ENCODE measurements at places on chromosomes 12 and 14. TPM values are rescaled to one million over a fixed set of nuclear protein-coding genes. Genes with fewer than 3 reads are reported as not detected.

CEBPE gene
- total RNA-seq = not detected

C12orf60 gene
- 3.6 TPM for total RNA-seq

CCDC38 gene
- not detected for total RNA-seq

DACT1 gene
- total RNA-seq = 83.9 TPM

SERPINA1 gene
- 1.9 TPM for total RNA-seq

TMEM121 gene
- 1.3 TPM for total RNA-seq

ENDOU gene
- not detected for total RNA-seq

SPTB gene
- total RNA-seq = 6.8 TPM

BATF gene
- total RNA-seq = 5.1 TPM

RNASE12 gene
- not detected for total RNA-seq

LGALS3 gene
- total RNA-seq = 81.3 TPM

KIF26A gene
- total RNA-seq = 8.5 TPM

TAS2R46 gene
- 11.7 TPM for total RNA-seq

CLEC1B gene
- not detected for total RNA-seq

DNA sequence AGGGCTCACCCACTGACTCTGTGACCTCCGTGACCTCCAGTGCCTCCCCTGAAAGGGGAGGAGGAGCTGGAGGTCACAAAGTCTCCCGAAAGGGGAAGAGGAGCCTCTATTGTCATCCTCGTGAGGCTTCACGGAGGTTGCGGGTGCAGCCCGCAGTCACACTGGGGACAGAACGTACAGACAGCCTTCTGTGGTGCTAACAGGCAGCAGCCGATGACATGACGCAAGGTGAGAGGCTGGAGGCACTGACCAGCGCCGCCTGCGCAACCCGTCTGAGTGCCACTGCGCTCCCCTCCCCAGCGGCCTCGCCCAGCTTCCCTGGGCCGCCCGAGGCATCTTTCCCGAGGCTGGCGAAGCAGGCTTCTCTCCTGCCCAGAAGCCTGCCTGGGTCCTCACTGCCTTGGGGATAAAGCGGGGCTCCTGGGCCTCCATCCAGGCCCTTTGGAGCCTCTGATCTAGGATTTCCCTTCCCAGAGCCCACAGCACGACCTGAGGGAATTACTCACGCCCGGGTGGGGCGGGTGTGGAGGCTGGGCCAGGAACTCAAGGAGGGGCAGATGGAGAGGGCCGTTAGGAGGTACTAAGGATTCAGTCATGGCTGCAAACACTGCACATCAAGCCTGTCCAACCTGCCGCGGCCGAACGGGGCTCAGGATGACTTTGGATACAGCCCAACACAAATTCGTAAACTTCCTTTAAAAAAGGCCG, 12.3 kb upstream of the LBHD2 start:
- DNase-seq = no peak

DNA sequence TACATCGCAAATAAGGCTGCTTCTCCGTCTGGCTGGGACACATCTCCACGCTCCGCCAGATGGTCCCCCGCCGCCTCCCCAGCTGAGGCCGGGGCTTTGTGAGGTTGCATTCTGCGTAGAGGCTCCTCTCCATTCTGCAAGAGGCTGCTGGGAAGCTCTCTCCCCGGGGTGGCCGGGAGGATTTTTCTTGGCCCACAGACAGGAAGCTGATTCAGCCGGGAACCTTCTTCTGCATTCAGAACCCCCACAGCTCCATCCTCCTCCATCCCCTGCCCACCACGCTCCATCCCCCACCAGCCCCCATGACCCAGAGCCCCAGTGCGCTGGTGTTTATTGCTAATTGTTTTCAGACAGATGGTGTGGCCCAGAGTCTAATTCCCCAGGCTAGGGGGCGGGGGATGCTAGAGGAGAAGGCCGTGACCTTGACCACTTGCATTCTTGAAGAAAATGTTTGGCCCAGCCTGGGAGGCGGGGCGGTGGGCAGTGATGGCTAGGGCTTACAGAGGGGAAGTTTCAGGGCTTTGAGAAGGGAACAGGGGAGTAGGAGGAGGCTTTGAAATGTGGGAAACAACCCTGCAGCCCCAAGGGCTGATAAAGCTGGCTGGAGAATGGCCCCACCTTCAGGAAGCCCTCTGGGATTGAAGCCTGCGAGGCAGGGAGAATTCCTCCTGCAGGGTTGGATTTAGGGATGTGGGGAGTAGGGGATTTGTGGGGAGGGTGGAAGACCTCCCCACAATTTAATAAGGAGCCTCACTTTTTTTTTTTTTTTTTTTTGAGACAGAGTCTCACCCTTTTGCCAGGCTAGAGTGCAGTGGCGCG, 88.5 kb upstream of the NCOR2 start:
- DNase-seq = peak; percentile 83

GRCh38 chr14:77556946-77557345, 58.3 kb upstream of the ISM2 start:
- DNase-seq = no peak

- peak; percentile 88 for DNase-seq
Measured at GRCh38 chr12:124914392-124915238, at the start of gene UBC. UBC (minus strand) TSS chr12:124914650; CDS start chr12:124913771, 879 bp downstream.

DNA sequence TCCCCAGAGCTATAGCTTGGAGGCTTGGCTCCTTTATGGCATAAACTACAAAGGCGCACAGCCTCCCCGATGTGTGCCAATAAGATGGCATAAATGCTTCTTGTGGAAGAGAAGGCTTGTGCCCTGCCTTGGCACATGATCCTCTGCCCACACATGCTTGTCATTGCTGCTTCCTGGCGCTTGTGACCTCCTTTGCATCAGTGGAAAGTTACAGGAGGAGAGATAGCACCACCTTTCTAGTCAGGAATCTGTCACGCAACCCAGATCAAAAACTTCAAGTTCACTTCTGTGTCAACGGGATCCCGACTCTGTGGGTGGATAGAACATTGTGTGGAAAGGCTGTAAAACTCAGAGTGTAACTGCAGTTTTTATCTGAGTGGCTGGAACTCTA, 183.8 kb upstream of the HIF1A start:
- DNase-seq = no peak

DNA sequence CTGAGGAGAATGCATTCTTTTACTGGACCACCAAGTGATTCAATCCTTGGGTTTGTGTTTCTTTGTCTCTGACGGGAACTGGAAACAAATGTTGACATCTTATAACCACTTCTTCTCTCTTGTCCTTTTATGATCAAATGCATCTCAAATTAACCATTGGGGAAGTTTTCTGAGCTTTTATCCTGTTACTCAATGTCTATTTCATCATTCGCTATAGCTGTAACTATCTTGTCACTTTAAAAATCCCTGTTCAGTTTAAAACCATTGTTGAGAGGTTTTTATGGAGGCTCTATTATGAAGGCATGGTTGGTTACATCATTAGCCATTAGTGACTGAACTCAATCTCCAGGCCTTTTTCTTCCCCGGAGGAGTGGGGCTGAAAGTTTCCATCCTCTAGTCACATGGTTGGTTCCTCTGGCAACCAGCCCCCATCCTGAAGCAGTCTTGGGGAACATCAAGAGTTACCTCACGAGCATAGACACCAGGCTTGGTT, 2.7 kb upstream of the CLEC6A start:
- DNase-seq = no peak

- DNase-seq = no peak
Measured at GRCh38 chr12:51128919-51129318, 44.0 kb downstream of the TFCP2 start.

DNA sequence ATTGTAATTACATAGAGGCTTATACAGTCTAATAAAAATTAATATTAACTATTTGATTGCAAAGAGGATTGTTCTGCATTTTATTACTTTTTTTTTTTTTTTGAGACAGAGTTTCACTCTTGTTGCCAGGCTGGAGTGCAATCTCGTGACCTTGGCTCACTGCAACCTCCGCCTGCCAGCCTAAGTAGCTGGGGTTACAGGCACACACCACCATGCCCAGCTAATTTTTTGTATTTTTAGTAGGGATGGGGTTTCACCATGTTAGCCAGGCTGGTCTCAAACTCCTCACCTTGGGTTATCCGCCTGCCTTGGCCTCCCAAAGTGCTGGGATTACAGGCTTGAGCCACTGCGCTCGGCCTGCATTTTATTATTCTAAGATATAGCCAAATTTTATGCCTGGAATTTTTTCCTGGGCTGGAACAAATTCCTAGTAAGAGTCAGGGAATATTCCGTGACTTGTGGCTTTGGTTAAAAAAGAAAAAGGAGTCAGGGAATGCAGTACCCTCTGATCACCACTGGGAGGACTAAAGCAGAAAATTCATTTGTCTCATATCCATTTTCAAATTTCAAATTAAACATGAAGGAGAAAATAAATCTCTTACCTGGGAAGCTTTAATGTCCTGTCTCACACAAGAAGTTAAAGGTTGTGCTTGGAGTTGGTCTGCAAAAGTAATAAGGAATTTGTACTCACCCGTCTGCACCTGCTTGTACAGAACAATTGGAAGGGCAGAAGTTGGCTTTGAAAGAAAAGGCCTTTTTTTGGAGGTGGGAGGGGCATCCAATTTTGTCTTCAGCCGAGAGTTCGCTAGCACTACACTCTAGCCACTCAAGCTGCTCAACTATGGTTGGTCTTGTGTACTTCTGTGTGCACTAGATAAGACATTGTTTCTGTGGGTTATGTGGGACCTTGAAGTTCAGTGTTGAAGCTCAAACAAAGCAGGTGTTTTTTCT, 8.7 kb downstream of the MARK3 start:
- DNase-seq = no peak

GRCh38 chr14:68815298-68816182, 22.7 kb upstream of the ZFP36L1 start:
- DNase-seq = no peak

- no peak for DNase-seq
Measured at GRCh38 chr14:55131370-55132137, 2.5 kb downstream of the LGALS3 start.

- no peak for DNase-seq
Measured at GRCh38 chr12:132423251-132423819, 66.6 kb upstream of the FBRSL1 start.

DNA sequence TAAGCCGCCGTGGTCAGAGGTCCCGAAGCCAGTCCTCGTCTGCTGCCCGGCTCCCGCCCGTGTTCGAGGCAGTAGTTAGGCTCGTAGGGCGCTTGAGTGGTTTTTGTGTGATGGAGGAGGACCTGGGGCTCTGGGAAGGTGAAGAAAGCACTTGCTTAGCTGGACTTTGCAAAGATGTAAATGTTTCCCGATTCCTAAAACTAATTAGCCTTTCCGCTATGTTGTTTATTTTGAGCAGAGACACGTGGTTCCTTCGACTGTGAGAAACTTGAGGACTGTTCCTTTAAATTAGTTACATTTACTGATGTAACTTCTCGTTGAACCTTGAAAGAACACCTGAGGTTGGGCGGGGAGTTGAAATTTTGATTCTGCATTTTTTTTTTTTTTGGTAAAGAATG, 33.9 kb downstream of the MIA2 start:
- peak; percentile 8 for DNase-seq

DNA sequence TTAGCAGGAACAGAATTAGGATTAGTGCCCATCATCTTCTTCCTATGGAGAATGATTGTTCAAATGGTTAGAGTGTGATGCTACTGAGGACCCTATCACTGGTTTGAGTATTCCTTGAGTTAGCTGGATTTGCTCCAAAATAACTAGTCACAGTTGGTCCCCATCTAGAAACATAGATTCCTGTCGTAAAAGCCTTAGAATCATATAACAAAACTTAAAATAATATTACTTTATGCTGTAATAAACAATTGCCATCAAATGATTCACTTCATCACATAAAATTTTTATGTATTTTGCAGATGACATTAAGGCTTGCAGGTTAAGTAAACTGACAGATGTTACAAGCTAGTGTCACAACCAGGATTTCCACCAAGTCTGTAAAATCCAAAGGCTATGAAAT, 209.8 kb downstream of the CCER1 start:
- DNase-seq = no peak

DNA sequence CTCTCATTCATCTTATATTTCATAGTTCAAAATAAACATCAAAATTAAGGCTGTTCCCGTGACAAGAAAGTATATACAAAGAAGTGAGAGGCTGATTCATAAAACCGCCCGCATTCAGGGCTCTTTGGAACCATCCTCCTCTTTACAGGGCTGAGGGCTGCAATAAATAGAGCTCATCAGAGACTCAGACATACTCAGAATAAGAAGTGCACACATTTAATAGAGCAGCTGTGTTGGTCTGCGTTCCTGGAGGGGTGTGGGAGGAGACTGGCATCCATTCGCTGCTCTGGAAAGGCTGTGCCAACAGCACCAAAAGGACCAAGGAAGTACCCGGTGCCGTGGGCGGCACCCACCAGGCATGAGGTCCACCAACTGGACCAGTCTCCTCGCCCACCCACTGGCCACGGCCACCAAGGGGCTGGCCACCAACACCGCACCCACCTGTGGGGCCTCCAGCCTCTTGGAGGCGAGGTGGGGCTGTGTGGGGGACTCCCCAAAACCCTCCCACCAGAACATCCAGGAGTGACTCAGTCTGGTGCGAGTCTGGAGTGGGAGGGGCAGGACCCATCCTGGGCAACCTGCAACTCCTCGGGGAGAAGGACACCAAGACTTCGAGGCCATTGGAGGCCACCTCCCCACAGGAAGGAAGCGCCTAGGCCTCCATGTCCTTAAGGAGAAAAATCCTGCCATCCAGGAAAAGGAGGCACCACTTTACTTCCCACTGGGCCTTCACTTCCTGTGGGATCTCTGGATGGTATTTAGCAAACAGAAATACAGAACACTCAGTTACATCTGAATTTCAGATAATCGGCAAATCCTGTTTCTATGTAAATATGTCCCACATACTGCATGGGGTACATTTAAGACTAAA, 32.7 kb downstream of the VCPKMT start:
- DNase-seq = no peak

GRCh38 chr12:106387848-106388377, 30.4 kb downstream of the POLR3B start:
- no peak for DNase-seq

GRCh38 chr12:89464974-89465592, 59.5 kb downstream of the GALNT4 start:
- DNase-seq = no peak

GRCh38 chr12:32134101-32134888, 27.6 kb downstream of the BICD1 start:
- DNase-seq = no peak

GRCh38 chr12:7161327-7161726, 28.2 kb upstream of the PEX5 start:
- DNase-seq = no peak

- no peak for DNase-seq
Measured at GRCh38 chr14:76968621-76969063, 59.9 kb downstream of the IRF2BPL start.

DNA sequence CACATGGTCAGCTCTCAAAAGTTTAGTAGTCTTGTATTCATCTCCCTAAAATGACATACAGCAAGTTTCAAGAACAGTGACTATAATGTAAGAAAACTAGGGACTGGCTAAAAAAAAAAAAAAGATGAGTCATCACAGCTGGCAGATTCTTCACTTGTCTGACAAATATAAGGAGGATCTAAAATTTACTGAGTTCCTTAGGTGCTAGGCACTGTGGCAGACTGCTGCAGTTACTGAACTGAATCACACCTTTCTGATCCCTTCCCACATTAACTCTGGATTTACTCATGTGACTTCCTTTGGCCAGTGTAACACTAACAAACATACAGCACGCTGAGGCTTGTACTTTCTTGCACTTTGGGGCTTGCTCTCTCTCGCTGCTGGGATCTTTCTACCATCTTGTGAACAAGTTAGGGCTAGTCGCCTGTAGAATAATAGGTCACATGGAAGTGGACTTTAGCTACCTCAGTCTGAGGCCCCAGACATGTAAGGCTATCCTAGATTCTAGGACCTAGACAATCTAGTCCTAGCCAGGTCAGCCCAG, 32.1 kb downstream of the BAZ1A start:
- DNase-seq = no peak
